Calu3 (cell line): ENCODE measurements at places on chromosomes 13 and 19.

GRCh38 chr19:10163536-10163935 is 31.2 kb downstream of the DNMT1 start:
- DNase-seq, result no peak

- DNase-seq, result no peak
Measured at GRCh38 chr13:65710514-65710913, 1519.6 kb downstream of the PCDH9 start.

GRCh38 chr13:92317066-92317465 is 909.5 kb upstream of the GPC6 start:
- no peak for DNase-seq

DNA sequence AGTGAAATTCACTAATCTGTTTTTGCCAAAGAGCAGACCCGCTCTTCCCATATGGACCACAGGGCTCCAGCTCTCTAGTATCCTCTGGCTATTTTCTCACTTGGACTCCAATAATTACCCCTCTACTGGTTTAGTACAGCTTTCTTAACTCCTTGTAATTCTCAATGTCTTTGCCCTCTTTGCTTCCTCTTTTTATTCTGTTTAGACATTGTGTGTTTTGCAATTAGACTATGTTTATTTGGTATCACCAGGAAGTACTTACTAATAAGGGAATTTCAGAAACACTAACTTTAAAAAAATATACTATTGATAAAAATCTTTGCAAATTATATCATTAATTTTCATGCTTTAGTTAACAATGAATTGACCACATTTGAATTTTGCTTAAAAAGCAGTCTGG is 111.6 kb upstream of the OBI1 start:
- no peak for DNase-seq

DNA sequence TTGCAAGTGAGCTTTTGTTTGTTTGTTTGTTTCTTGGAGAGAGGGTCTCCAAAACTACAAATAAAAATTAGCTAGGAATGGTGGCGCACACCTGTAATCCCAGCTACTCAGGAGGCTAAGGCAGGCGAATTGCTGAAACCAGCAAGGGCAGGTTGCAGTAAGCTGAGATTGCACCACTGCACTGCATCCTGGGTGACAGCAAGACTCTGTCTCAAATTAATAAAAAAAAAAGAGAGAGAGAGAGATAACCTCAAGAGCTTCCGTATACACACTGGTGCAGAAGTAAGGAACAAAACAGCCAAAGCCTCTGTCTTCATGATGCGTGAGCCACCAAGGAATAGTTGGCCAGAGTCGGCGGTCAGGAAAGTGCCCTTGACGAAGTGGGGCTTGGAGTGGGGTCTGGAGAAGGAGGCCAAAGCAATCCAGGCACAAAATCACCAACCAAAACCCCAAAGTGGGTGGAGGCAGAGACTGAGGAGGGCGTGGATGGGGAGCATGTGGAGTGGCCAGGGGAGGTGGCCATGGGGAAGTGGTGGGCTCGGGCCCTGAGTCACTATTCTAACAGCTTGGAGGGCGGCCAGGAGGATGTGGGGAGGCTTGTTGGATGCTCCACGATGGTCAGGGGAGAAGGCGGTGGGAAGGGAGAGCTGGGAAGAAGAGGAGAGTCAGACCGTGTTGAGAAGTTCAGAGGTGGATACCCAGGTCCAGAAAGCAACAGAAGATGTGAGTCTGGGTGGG is 21.2 kb upstream of the TOMM40 start:
- no peak for DNase-seq

DNA sequence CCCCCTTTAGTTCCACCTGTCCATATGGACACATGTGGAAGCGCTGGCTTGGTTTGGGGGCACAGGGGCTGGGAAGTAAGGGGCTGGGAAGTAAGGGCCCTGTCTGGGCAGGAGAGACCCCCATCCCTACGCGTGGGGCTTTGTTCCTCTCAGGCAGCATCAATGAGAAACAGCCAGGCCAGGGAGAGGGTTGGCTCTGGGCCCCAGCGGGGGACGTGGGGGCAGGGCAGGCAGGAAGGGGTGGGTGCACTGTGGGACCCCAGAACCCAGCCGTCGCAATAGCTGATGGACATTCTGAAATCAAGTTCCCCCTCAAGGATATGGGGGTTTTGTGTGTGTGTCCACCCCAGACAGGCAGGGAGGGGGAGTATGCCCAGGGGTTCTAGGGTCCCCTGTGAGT is 1.2 kb downstream of the NCAN start:
- no peak for DNase-seq

DNA sequence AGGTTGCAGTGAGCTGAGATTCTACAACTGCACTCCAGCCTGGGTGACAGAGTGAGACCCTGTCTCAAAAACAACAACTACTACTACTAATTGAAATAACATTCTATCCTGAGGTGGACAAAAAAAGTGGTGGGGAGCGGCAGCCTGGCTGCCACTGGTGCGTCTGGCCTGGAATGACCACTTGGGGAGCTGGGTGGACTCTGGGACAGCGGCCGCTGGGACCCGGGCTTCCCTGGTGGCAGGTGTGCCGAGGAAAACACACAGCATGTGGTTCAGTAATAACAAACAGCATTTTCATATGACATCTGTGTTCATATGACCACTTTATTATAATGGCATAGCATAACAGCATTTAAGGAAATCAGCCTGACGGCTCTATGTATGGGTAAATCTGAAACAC is 33.9 kb downstream of the TFDP1 start:
- no peak for DNase-seq

- no peak for DNase-seq
Measured at GRCh38 chr19:46844067-46844489, 6.6 kb downstream of the AP2S1 start.

GRCh38 chr19:44689290-44690130 is 9.4 kb upstream of the CEACAM16 start:
- peak; percentile 91 for DNase-seq

- peak; percentile 88 for DNase-seq
Measured at GRCh38 chr19:4057931-4058692, 8.6 kb downstream of the ZBTB7A start.

- no peak for DNase-seq
Measured at GRCh38 chr13:38412266-38412665, 62.6 kb downstream of the UFM1 start.

DNA sequence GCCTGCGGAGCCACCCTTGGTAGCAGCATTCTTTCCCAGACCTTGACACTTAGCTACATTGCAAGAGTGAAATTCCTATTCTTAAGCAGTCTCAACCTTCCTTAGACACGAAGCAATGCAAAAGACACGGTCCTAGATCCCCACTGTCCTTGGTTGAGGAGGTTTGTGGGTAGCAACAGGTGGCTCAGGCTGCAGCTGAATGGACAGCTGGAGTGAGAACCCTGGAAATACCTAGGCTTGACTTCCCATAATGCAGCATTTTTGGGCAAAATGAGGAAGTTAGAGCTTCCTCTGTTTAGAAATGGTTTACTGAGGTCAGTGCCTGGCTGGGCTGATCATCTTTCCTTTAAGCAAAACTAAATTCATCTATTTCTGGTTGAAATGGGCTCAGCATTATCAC is 296.6 kb downstream of the RFC3 start:
- DNase-seq, result no peak

DNA sequence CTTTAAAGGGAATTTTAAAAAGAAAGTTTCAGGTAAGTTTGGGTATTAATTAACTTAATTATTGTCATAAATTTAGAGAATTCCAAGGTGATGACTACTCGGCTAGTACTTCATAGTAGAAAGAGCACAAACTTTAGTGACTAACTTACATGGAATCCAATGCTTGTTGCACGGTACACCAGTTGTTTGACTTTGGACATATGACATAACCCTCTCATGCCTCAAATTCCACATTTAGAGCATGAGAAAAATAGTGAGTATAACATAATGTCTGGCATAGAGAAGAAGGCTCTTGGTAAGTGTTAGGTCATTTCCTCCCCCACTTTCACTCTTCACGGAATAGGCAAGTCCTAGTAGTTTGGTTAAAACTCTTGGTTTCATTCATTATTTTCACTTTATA is 1249.4 kb upstream of the SLC10A2 start:
- DNase-seq, result no peak

DNA sequence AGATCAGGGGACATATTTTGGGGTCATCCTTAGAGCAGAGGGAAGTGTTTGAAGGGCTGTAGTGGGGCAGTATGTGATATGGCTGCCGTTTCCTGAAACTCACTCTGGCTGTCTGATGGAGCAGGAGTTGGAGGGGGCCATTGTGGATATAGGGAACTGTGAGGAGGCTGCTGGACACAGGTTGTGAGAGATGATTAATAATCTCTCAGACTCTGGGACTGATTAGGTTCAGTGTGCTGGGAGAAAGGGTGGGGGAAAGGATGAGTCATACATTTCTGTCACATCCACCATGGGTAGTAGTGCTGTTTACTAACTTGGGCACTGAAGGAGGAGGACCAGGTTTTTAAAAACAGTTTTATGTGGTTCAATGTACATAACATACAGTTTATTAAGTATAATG is 4.8 kb downstream of the B3GLCT start:
- peak; percentile 6 for DNase-seq

- DNase-seq, result no peak
Measured at GRCh38 chr19:39828015-39828653, 5.8 kb downstream of the DYRK1B start.

DNA sequence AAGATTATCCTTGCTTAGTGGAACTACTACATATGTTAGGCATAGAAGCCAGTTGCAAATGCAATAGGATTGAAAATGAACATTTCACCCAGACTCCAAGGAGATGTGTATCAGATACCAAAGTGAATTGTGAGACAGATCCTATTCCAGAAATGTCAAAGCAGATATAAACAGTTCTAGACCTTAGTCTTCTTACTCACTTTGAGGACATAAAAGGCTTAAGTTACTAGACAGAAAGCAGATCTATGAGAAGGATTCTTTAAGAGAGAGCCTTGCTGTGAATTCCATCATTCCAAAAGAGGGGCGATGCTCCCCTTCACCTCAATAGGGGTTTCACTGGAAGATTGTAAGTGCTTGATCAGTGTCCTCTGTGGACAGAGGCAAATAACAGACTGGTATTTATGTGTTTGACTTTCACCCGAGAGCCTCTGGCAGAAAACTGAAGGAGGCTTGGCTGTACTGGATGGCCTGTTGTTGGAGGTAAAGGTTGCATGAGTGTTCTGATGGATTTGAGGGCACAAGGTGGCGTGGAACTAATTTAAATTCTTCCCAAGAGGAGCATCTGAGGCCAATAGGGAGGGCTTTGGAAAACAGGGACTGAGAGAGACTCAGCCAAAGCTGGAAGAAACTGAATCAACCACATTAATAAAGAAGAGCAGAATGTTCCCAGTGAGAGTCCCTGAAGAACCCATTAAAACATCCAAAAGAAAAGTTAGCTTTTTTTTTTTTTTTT is 194.8 kb downstream of the DCLK1 start:
- no peak for DNase-seq

GRCh38 chr19:7874897-7875273 is 695 bp upstream of the PRR36 start:
- DNase-seq, result no peak

DNA sequence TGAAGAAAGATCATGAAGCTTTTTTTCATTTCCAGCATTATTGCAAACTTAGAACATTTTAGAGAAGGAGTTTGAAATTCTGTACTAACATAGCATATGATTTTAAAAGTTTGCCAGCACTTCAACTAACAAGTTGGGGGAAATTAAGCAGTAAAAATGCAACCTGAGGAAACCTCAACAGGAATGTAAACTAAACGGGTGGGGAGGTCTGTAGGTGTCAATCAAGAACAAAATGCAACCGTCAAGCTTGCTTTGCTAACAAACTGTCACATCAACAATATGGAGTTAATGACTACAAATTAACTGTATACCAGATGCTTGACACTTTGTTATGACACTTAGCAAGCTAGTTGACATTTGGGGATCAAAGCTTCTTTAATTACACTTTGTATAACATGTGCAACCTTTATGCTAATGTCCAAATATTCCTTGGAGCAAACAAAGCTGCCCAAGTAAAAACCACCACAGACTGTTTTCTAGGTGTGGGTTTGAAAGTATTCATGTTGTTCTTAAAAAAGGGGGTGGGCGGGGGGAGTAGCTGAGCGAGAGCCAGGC is 52.1 kb downstream of the DACH1 start:
- DNase-seq, result no peak

DNA sequence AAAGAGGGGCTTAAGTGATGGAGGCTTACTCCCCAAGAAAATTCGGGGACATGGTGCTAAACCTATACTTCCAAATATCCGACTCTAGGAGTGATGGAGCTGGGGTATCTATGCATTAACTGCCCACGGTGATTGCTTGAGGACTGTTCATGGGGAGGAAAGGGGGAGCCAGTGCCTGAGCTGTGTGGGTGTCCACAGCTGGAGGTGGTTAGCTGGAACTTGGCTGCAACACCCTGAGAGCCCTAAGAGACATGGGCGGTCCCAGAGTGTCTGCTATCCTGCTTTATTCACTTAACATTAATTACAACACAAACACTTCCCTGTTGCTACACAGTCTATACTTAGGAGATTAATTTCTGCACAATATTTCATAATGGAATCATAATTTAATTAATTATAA is 28.1 kb upstream of the POMP start:
- no peak for DNase-seq
